Osteocyte (in vitro differentiated cells): ENCODE measurements at places on chromosomes 7 and 10. TPM values are rescaled to one million over a fixed set of nuclear protein-coding genes. Genes with fewer than 3 reads are reported as not detected.

DNA sequence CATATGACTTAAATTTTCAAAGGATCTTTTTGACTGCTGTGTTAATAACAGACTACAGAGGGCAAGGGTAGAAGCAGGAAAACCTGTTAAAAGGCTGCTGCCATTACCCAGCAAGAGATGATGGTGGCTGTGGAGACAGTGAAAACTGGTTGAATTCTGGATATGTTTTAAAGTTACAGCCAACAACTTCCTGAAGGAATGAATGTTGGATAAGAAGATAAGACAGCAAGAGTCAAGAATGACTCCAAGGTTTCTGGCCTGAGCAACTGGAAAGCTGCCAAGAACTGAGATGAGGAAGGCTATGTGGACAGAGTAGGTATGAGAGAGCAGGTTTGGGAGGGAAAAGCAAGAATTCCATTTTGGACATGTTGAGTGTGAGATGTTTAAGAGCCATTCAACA, 19.1 kb downstream of the CNOT4 start:
- DNase-seq = no peak

- no peak for DNase-seq
These were observed 169.1 kb downstream of the DIP2C start for GRCh38 chr10:520402-520787.

DNA sequence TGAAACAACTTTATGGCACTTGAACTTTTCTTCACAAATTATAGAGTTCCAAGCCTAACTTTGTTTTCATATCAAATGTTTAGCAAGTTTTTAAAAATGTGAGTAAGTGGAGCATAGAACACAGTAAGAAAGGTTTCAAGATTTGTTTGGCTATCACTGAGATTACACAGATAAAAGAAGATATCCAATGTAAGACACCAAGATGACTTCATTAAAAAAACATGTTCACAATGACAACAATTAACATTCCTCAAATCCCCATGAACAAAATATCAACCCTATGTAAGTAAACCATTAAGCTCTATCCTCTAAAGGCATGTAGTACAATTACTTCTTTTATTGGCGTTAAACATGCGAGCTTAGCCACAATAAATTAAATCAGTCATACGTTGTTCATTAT, 129.7 kb downstream of the RELN start:
- DNase-seq = no peak

DNA sequence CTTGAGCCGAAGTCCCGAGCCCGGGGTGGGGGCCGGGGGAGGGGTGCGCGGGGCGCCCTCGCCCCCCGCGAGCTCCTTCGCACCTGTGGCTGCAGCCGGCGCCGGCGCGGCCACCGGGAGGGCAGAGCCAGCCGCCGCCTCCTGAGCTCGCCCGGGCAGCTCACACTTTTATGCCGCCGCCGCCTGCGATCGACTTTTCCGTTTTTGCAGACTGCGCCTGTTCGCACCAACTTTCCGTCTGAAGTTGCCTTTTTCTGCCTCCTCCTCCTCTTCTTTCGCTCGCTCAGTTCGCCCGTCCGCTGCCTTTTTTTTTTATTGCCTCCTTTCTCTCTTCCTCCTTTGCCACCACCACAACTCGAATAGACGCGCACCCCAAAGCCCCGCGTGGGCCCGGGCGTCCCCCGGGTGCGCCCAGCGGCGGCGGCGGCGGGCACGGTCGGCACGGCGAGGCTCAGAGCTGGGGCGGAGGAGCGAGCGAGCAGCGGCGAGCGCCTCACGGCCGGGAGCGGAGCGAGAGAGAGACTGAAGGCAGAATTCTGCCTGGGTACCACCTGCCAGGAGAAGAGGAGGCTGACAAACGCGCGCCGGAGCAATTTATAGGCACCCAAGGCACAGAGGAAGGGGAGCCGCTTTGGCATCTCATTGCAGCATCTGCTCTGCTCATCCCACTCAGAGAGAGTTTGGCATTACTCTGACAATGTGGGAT, at the start of gene C1QL3:
Gene C1QL3 (minus strand): TSS at position 569 of the 706 bp plus-strand sequence. CDS start 814 bp downstream, outside the sequence.
- no peak for DNase-seq

GRCh38 chr10:131216681-131217230, 94.8 kb downstream of the TCERG1L start:
- DNase-seq = no peak

DNA sequence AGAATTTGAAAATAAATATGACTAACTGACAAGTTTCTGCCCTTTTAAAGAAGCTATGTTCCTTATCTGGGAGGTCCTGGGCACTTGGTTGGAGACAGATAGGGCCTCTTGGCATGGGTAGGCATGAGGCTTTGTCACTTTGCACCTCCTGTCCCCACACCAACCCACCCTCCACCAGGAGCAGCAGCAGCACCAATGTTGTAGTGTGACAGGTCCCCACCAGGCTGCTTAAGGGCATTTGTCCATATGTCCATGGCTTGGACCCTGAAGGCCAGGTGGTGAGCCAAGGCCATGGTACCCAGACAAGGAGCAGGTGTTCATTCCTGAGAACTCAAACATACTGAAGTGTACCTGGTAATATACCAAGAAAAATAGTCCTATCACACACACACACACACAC, 629.1 kb downstream of the ACTR3B start:
- peak; percentile 73 for DNase-seq

DNA sequence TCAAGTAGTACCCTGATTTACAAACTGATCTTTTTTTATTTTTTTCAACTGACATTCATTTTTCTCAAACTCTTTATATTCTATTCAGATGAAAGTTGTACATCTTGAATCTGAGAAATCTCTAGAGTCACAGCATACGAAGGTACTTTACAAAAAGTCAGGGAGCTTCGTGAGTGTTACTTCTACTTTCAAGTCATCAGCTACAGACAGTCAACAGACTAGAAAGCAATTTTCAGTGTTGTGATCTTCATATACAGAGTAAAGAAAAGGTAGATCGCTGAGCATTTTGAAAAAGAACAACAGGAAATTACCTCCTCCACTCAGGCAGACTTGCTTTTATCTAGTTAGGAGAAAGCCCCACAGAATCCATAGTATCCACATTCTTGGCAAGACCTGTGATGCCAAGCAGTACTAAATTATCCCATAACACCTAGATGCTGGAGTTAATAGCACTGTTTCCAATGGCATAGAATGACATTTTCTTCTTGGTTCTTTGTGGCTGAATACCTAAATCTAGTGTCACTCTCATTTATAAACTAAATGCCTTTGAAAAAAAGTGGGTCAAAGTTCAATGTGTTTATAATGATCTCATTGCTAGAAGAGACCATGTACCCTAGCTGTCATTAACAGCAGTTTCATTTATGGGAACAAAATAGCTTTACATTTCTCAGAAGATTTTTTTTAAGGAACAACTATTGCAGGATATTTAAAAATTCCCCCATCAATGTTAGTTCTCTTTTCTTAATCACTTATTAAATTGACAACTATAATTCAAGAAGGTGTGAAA, 12.0 kb upstream of the ZNF800 start:
- no peak for DNase-seq

- no peak for DNase-seq
These were observed 72.8 kb downstream of the FGFR2 start for GRCh38 chr10:121525251-121526134.

- no peak for DNase-seq
These were observed 24.4 kb downstream of the MRPS33 start for GRCh38 chr7:140990193-140990962.

GRCh38 chr10:22156750-22157149, 61.1 kb downstream of the EBLN1 start:
- no peak for DNase-seq

DNA sequence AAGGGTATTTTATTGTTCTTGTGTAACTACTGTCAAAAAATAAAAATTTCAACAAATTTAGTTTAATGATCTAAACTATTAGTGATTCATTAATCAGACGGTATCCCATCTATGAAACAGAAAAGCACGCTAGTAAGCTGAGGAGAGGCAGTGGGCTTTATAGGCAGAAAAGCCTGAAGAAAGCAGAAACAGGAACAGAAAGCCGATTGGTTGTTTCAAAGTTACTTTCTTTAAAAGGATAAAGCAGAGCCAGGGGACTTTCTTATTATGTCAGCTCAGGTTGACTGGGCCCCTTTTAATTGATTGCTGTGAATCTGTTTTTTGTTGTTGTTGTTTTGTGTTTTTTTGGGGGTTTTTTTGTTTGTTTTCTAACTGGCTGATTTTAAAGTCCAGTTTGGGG, 105.5 kb downstream of the TES start:
- no peak for DNase-seq

- DNase-seq = no peak
These were observed 26.2 kb upstream of the INPP5A start for GRCh38 chr10:132511121-132512051.

- no peak for DNase-seq
These were observed 127.5 kb downstream of the MAD1L1 start for GRCh38 chr7:2105280-2105679.

GRCh38 chr7:100867040-100867775, at the start of gene TRIP6:
TRIP6 (plus strand) TSS chr7:100867387; CDS start chr7:100867498, 111 bp downstream.
- peak; percentile 95 for DNase-seq

- DNase-seq = no peak
These were observed 9.1 kb downstream of the CELF2 start for GRCh38 chr10:11026773-11027172.

GRCh38 chr7:66443946-66444345, 184.7 kb upstream of the KCTD7 start:
- DNase-seq = no peak

DNA sequence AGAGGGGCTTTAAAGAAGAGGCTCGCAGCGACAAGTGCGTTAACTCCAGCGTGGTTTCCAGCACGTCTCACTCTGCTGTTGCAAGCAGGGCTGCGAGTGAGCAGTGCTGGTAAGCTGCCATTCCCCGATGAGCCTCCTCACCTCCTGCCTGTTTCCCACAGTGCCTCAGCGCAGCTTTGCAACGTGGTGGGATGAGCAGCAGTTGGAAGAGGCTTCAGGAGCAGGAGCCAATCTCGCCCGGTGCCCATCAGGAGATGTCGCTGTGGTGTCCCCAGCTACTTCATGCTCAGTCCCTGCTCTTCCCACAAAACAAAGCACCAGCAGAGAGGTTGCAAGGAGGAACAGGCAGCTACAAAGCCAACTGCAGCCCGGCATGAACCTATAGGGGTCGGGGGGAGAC, 2.4 kb upstream of the ADARB2 start:
- DNase-seq = no peak

DNA sequence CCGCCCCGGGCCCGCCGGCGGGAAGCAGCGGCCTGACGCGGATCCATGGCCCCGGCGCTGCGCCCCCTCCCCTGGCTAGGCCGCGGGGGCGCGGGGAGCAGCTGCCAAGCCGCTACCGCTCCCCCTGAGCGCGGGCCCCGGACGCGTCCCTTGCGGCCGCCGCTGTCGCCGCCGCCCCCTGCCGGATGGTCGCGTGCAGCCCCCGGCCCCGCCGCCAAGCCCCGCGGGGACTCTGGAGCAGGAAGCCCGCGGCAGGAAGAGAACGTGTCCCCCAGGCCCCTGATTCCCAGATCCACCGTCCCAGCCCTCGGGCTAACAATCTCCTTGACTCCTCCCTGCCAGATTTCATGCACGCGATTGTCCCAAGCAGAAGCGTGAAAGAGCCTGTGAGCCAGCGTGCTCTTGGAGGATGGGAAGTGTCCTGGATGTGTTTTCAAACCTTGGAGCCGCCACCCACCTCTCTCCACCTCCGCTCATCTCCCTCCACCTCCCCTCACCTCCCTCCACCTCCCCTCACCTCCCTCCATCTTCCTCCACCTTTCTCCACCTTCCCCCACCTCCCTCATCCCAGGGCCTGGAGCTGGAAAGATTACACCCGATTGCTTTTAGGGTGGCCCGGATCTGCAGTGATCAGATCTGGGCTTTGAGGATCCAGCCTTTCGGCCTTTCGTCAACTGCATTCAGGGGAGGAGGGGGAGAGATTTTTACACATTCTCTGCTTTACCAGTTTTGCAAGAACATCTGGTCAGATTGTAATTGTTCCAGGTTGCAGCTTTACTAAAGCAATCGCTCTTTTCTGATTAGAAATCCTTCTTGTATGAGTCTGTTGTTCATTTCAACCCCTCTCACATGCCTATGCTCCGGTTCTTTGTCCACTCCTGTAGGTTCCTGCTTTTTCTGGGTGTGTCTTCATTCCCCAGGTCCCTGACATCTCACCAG, 570 bp upstream of the PRTFDC1 start:
- DNase-seq = peak; percentile 86

- no peak for DNase-seq
These were observed 53.6 kb downstream of the KAT6B start for GRCh38 chr10:74880041-74880440.

FAM131B gene
- 17.0 and 18.4 TPM in 2 replicates for total RNA-seq

ADARB2 gene
- total RNA-seq = 35.0 and 38.7 TPM in 2 replicates

OGDHL gene
- total RNA-seq = 0.86 and 1.7 TPM in 2 replicates

AHR gene
- total RNA-seq = 270 and 275 TPM in 2 replicates

LGI1 gene
- 0.29 TPM in 1 of 2 replicates, not detected in the other for total RNA-seq

PLAC9 gene
- total RNA-seq = 125 and 131 TPM in 2 replicates

VPS50 gene
- total RNA-seq = 23.7 and 25.6 TPM in 2 replicates

TMEM139 gene
- not detected in 2 replicates for total RNA-seq

ANK3 gene
- 21.2 and 22.0 TPM in 2 replicates for total RNA-seq

ZNF425 gene
- 5.9 and 6.2 TPM in 2 replicates for total RNA-seq

IFIT1B gene
- not detected in 2 replicates for total RNA-seq

SH2B2 gene
- 8.3 and 8.9 TPM in 2 replicates for total RNA-seq

IDI2 gene
- not detected in 2 replicates for total RNA-seq
